ENCODE measurements at places on chromosomes 7 and 10.

GRCh38 chr7:79531116-79531515 is 77.6 kb upstream of the MAGI2 start:
- DNase-seq: no peak

DNA sequence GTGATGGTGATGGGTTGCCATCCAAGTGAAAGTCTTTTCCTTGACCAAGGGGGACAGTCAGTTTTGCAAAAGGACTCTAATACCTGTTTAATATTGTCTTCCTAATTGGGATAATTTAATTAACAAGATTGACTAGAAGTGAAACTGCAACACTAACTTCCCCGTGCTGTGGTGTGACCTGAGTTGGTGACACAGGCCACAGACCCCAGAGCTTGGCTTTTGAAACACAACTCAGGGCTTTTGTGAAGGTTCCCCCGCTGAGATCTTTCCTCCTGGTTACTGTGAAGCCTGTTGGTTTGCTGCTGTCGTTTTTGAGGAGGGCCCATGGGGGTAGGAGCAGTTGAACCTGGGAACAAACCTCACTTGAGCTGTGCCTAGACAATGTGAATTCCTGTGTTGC is 6.9 kb downstream of the PPIF start:
- no peak for DNase-seq

- no peak for DNase-seq
Observed at GRCh38 chr7:412313-412710, 107.3 kb downstream of the PDGFA start.

GRCh38 chr10:71372882-71373495 is 23.7 kb upstream of the CDH23 start:
- no peak for DNase-seq

DNA sequence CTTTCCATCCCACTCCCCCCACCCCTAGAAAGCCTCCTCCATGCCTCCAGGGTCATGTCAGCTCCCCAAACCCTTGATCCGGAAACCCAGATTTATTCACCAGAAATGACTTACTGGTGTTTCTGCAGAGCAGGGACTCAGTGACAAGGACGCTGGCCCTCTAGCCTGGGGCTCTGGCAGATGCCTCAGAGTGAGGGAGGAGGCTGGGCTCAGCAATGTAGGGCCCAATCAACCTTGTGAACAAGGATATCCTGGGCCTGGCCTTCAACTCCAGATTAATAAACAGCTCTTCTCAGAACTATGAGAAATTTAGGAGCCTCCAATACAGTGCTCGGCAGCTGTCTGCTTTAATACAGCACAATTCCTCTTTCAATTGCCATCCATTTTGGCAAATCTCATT is at the start of gene MBL2:
Gene MBL2, minus strand, starts transcription at position 162 of the 400 bp plus-strand sequence. CDS start 1,149 bp downstream, outside the sequence.
- DNase-seq: no peak

DNA sequence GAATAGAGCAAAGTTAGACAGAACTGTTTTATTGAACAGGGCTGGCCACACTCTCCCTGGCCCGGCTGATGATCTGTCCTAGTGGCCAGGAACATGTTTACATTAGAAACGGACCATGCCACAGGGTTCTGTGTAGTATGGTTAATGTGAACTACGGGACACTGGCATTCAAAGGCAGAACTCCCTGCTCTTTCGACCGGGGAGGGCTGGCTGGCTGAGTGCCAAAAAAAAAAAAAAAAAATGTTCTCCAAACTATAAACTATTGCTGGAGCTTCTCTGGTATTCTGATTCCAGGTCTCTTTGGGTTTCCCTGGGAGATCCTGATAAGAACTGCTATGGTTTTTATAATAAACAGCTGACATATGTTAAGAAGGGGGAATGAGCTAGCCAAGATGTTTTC is 1262.6 kb upstream of the SORCS1 start:
- DNase-seq: no peak

DNA sequence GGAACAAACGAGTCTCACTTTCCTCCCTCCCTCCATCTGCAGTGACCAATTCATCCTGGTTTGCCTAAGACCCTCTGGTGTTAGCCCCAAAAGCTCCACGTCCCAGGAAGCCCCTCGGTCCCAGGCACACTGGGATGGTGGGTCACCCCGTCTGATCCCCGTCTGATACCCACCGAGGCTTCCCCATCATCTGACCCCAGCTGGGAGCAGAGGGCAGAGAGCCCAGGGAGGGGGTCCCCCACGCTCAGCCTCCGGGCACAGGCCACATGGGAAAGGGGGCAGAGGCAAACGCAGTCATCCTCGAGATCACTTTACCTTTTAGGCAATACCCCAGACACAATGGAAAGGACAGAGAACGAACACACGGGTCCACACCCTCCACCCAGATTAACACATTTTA is 291.6 kb upstream of the PPP2R2D start:
- DNase-seq: no peak

- DNase-seq: no peak
Observed at GRCh38 chr10:52283174-52283573, 30.9 kb upstream of the DKK1 start.

DNA sequence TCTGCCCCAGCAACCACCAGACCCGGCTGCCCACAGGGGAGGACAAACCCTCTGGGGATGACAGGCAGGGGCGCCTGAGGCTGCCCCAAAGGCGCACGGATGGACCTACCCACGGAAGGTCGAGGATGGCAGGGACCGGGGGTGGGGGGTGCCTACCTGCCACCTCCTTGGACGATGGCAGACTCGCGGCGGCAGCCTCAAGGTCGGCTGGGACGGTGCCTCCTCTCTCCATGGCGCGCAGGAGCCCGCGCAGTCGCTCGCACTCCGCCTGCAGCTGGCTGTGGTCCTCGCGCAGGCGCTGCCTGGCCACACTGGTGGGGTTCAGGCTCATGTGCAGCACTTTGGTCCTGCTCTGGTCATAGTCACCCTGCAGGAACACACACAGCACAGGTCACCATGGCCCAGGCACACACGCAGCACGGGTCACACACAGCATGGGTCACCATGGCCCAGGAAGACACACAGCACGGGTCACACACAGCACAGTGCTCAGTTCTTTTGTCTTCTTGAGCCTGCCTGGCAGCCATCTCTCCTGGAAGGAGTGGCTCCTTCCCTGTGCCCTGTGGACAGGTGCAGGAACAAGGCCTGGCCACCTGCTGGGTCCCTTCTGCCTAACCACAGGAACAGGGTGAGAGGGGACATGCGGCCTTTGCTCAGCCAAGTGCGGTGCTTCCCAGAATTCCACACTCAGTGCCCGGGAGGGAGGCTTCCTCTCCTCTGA is 266.6 kb downstream of the ELFN1 start:
- no peak for DNase-seq

GRCh38 chr10:114094795-114095194 is 51.1 kb downstream of the ADRB1 start:
- no peak for DNase-seq

DNA sequence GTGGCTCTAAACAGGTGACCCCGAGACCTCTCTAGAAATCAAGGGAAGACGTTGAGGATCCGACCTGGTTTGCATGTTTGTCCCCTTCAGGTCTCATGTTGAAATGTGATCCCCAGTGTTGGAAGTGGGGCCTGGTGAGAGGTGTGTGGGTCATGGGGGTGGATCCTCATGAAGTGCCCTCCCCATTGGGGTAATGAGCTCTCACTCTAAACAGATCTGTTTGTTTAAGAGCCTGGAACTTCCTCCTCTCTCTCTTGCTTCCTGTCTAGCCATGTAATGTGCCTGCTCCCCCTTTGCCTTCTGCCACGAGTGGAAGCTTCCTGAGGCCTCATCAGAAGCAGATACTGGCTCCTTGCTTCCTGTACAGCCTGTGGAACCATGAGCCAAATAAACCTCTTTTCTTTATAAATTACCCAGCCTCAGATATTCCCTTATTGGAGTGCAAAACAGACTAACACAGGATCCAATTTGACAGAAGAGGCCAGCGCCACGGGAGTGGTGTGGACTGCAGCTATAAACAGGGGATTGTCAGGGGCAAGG is 10.8 kb upstream of the POLM start:
- no peak for DNase-seq

Measured in stimulated activated CD8-positive, alpha-beta memory T cell treated with anti-CD3 and anti-CD28 coated beads, Interleukin-4, amount 100 ng/mL, for 24 hours (primary cell).